Memory B cell (primary cell): ENCODE measurements at places on chromosomes 5 and 9.

DNA sequence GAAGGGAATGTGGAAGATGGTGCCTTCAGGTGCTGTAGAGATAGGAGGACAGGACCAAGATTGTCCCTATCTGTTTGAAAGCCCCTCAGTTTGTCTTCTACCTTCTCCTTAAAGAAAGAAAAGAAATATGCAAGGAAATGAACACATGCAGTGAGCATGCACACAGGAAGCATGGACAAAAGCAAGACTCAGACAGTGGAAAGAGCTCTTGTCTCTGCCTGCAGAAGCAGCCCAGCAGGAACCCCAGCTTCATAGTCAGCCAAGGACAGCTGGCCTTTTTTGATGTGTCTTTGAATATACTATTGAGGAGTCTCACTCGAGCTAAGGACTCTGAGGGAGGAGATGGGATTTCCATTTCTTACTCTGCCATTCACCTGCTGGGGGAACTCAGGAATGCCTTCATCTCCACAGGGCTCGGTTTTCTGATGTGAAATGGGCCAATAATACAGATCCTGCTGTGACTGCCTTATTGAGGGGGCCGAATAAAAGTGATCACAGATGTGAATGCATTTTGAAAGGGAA, 132.5 kb upstream of the ADRA1B start:
- no peak for DNase-seq

- no peak for DNase-seq
Observed at GRCh38 chr9:72955126-72955455, 2.2 kb upstream of the ALDH1A1 start.

- no peak for DNase-seq
Observed at GRCh38 chr5:172887692-172888091, 53.6 kb downstream of the ERGIC1 start.

DNA sequence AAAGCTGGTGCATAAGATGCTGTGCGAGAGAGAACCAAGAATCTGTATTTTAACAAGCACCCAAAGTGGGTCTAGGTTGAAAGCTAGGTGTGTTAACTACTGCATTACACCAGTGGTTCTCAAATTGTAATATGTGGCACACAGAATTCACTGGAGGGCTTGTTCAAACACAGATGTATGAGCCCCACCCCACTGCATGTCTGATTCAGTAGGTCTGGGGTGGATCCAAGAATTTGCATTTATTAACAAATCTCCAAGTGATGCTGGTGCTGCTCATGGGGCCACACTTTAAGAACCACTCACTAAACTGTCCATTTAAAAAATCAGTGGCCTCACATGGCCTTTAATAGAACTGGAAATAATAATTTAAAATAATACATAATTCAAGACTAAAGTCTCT, 40.4 kb downstream of the LPAR1 start:
- DNase-seq = no peak

DNA sequence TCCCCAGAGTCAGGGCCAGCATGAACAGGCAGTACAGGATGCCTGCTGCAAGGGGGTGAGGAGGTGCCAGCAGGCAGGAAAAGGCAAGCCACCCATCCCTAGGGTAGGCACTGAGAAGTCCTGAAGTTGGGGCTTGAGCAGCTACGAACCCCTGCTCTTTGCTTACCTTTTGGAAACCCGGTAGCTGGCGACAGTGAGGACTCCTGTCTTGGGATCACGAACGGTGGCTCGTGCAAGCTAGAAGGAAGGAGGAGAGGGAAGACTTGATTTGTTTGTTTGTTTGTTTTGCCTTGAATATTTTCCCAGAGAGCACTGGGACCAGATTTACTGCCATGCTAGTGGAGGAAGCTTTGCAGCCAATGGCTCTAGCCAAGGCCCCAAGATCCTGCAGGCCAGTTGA, 23.7 kb downstream of the P4HA2 start:
- DNase-seq = no peak

GRCh38 chr5:54180630-54181031, 129.7 kb downstream of the ARL15 start:
- DNase-seq = no peak

GRCh38 chr9:91655215-91655614, 231.6 kb upstream of the NFIL3 start:
- DNase-seq = no peak
